ENCODE measurements at places on chromosomes 12 and 14.

- no peak for DNase-seq
Measured at GRCh38 chr12:53145383-53146260, 34.9 kb upstream of the ZNF740 start.

GRCh38 chr14:72726444-72726843 is 167.5 kb downstream of the DPF3 start:
- DNase-seq: no peak

DNA sequence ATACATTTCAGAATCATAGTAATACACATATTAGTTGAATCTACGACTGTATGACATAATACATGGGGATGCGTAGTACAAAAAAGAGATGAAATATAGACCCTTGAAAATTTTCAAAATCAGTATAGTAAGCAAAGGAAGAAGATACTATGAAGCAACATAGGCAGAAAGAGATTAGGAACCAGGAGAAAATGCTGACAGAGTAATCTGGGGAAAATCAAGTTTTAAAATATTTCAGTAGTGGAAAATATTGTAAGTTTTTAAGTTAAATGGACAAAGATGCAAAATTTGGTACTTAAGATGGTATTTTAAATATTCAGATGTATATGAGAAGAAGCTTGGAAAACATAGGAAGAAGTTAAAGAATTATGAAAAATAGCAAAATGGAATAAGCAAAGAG is 915.6 kb upstream of the LRFN5 start:
- DNase-seq: no peak

- peak; percentile 100 for DNase-seq
Measured at GRCh38 chr12:124917135-124917840, 2.8 kb upstream of the UBC start.

GRCh38 chr14:65606460-65606859 is 193.9 kb downstream of the FUT8 start:
- no peak for DNase-seq

DNA sequence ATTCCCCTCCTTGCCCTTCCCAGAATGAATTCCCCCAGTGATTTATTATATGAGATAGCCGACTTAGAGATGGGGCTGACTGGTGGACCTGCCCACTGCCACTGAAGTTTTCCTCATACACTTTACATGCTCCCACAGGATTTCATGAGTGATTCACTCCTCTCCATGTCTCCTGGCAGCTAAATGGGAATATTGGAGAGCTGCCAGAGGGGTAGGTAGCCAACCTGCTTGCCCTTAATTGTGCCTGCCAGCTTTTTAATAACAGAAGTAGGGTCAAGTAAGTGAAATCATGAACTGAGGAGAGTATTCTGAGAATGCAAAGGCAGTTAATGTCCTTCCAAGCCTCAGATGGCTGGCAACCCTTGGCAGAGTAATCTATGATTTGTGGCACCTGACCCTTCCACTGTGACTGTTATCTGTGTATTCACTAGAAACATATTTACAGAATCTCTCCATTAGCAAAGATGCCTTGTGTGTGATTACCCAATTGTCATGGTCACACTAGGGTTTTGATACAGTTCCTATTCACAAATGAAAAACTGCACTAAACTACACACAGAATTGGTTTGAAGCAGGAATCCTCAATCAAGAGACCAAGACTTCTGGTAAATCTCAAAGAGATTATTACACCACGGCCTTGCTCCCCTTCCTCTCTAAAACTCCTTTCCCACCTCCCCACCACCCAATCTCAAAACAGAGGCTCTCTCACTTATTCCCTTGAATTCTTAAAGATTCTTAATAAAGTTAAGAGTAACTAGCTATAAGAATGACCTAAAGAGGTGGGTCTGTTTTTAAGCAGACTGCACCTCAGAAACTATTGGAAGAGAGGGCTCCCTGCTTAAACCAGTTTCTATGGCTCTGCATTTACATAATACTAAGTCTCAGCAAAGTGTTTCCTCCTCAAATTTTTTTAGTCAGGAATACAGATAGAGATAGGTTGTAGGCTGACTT is 17.2 kb downstream of the NKX2-1 start:
- no peak for DNase-seq

GRCh38 chr12:89215196-89215595 is 137.1 kb downstream of the DUSP6 start:
- DNase-seq: no peak

GRCh38 chr14:37709419-37710195 is 114.2 kb downstream of the TTC6 start:
- peak; percentile 16 for DNase-seq

DNA sequence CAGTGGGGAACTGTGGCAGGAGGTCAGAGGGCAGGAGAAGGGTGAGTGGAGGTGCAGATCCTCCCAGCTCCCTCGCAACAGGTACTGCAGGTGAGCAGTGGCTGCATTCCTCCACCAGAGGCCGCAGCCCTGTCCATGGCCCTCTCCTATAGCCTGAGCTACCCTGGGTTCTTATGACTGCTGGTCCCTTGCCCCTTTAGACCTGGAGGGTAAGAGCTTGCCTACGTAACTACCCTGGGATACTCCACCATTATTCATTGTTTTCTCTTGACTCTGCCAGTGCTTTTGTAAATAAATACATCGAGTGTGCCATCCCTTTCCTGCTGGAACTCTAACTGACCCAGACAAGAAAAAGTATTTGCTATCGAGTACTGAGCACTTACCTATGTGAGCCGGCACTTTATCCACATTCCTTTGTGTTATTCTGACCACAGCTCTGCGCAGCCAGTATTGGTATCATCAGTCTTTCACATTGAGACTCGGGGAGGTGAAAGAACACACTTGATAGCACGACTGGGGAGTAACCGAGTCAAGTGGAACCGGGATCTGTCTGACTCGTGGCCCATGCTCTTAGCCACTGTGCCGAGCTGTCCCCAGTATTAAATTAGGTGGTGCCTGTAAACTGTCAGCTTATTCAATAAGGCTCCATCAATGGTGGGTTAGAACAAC is 38.5 kb downstream of the LTBP2 start:
- no peak for DNase-seq

Data from fibroblast of skin of back (primary cell).